Astrocyte (in vitro differentiated cells and primary cell): ENCODE measurements at places on chromosomes 2 and 18. TPM values are rescaled to one million over a fixed set of nuclear protein-coding genes. Genes with fewer than 3 reads are reported as not detected.

The IL36A gene
- not detected in 2 replicates for total RNA-seq

DNA sequence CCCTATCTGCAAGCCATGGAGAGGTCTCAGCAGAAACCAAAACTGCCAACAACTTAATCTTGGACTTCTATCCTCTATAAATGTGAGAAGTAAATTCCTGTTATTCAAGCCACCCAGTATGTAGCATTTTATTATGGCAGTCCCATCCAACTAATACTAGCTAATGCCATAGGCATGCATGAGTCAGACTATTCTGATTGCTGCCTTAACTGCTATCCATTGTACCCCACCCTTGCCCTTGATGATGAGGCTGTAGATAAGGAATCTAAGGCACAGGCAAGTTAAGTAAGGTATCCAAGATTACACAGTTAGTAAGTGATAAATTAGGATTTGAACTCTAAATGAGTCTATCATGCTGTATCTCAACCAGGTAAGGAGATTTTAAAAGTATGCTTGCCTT, 223.0 kb downstream of the UBE2E3 start:
- peak overlapping the region; percentile 44 for H3K27ac ChIP-seq
- H3K4me3 ChIP-seq = no peak overlapping the region
- DNase-seq = peak; percentile 90
- H3K27me3 ChIP-seq = no peaks in the 10 kb centered on the region
- H3K4me1 ChIP-seq = peaks cover 5% of the 10 kb centered on the region
- no peaks in the 10 kb centered on the region for H3K36me3 ChIP-seq

GRCh38 chr2:16615687-16616615, 49.7 kb downstream of the CYRIA start:
- no peak for DNase-seq
- no peaks in the 10 kb centered on the region for H3K27me3 ChIP-seq
- H3K4me1 ChIP-seq = peaks cover 11% of the 10 kb centered on the region
- no peaks in the 10 kb centered on the region for H3K36me3 ChIP-seq
- H3K27ac ChIP-seq = no peak overlapping the region

The GKN2 gene
- not detected in 2 replicates for total RNA-seq

The ATP6V1B1 gene
- not detected in 2 replicates for total RNA-seq

- H3K4me3 ChIP-seq = peak within 1 kb of the TSS; percentile 63
- H3K27me3 ChIP-seq = peaks cover 20% of the 10 kb centered on the region
- peak; percentile 14 for DNase-seq
- peaks cover 5% of the 10 kb centered on the region for H3K4me1 ChIP-seq
Measured at GRCh38 chr2:181656450-181657291, at the start of gene CERKL. Gene CERKL (minus strand): TSS chr2:181657105. CDS start chr2:181657006, 99 bp downstream.

DNA sequence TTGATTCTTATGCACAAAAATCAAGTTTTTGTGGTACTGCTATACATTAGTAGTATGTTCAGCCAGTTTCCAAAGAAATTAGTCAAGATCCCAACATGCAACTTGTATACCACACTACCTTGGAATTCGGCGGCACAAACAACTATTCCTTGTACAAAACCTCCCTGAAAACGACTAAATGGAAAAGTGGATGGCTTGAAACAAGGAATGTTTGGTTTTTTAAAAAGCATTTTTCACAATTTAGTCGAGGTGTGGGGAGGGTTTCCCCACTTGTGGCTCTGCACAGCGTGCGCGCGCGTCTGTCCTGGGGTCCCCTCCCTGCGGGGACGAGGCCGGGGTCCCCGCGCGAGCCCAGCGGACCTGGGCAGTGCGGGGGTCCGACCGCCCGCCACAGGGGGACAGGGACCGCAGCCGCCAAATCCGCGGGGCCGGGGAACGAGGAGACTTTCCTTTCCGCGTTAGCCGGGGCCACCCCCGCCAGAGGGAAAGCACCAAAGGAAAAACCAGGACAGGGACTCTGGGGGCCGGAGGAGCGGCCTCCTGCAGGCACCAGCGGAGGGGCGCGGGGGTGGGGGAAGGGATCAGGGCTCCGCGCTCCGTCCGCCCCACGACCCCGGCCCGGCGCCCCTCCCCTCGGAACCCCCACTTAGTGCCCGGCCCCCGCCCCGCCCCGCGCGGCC, 534 bp upstream of the SOCS6 start:
- no peaks in the 10 kb centered on the region for H3K27me3 ChIP-seq
- DNase-seq = no peak
- H3K36me3 ChIP-seq = no peaks in the 10 kb centered on the region
- peak overlapping the region; percentile 22 for H3K27ac ChIP-seq

- no peaks in the 10 kb centered on the region for H3K4me1 ChIP-seq
- no peak overlapping the region for H3K4me3 ChIP-seq
- H3K27me3 ChIP-seq = no peaks in the 10 kb centered on the region
- no peaks in the 10 kb centered on the region for H3K36me3 ChIP-seq
- H3K27ac ChIP-seq = no peak overlapping the region
Measured at GRCh38 chr2:45585267-45585861, 25.7 kb downstream of the SRBD1 start.

The COL6A3 gene
- 200 and 560 TPM in 2 replicates for total RNA-seq

GRCh38 chr2:120556911-120557310, 178.8 kb upstream of the GLI2 start:
- DNase-seq = no peak
- no peak overlapping the region for H3K4me3 ChIP-seq
- H3K27me3 ChIP-seq = peaks cover 18% of the 10 kb centered on the region

The NMUR1 gene
- not detected in 2 replicates for total RNA-seq

- H3K4me3 ChIP-seq = no peak overlapping the region
- H3K4me1 ChIP-seq = peaks cover 3% of the 10 kb centered on the region
- no peak for DNase-seq
- H3K27me3 ChIP-seq = peaks cover 27% of the 10 kb centered on the region
- no peak overlapping the region for H3K27ac ChIP-seq
Measured at GRCh38 chr18:79524181-79525078, 128.7 kb downstream of the NFATC1 start.

The RBKS gene
- 1.6 and 2.6 TPM in 2 replicates for total RNA-seq

- no peak overlapping the region for H3K27ac ChIP-seq
- H3K36me3 ChIP-seq = no peaks in the 10 kb centered on the region
- H3K4me3 ChIP-seq = no peak overlapping the region
- no peaks in the 10 kb centered on the region for H3K27me3 ChIP-seq
- H3K4me1 ChIP-seq = no peaks in the 10 kb centered on the region
Measured at GRCh38 chr18:44918142-44918476, 237.4 kb downstream of the SETBP1 start.

The CTLA4 gene
- not detected in 2 replicates for total RNA-seq

The LCT gene
- total RNA-seq = not detected in 2 replicates

DNA sequence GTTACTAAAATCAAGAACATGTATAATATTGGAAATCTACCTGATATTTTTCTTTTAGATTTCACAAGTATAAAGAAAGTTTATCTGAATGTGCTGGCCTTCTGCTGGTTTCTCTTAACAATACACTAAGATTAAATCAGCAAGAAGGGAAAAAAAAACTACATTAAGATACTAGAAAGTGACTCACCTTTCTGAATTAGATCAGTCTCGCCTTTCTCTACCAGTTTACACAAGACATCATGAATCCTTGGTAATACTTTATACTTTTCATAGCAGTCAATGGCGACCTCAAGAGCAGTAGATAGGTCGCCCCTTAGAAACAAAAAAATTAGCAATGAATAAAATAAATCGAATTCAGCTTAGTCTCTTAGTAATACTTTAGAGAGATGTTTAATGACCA, 61.2 kb downstream of the LRPPRC start:
- H3K4me3 ChIP-seq = no peak overlapping the region
- H3K4me1 ChIP-seq = no peaks in the 10 kb centered on the region
- DNase-seq = peak; percentile 56
- peaks cover 21% of the 10 kb centered on the region for H3K36me3 ChIP-seq
- no peak overlapping the region for H3K27ac ChIP-seq

The MTLN gene
- 20.3 and 22.2 TPM in 2 replicates for total RNA-seq

The ANTXR1 gene
- 67.8 and 71.7 TPM in 2 replicates for total RNA-seq

- no peak overlapping the region for H3K27ac ChIP-seq
- H3K4me1 ChIP-seq = no peaks in the 10 kb centered on the region
- peak; percentile 59 for DNase-seq
Measured at GRCh38 chr18:55743736-55744135, 155.7 kb upstream of the TCF4 start.

GRCh38 chr2:38671303-38671702, 5.4 kb downstream of the GALM start:
- no peaks in the 10 kb centered on the region for H3K27me3 ChIP-seq
- no peak overlapping the region for H3K4me3 ChIP-seq
- DNase-seq = no peak
- no peak overlapping the region for H3K27ac ChIP-seq
- peaks cover 3% of the 10 kb centered on the region for H3K4me1 ChIP-seq

DNA sequence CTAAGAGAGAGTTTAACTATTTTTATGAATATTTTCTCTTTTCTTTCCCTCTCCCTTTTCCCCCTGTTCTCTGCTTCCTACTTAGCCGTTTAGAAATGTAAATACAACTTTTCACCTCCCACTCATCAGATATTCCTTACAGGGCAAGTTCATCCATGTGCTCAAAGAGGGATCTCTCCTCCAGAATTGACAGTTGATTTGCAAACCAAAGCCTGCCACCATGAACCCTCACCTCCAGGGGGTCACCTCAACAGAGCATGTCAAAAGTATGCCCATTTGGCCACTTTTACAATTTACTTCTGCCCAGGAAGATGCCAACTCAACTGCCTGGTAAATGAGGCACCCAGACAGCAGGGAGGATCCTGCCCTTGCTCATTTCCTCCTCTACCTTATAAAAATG, 149.2 kb upstream of the GYPC start:
- no peaks in the 10 kb centered on the region for H3K27me3 ChIP-seq
- DNase-seq = no peak
- no peak overlapping the region for H3K4me3 ChIP-seq
- no peak overlapping the region for H3K27ac ChIP-seq
- H3K4me1 ChIP-seq = no peaks in the 10 kb centered on the region
- no peaks in the 10 kb centered on the region for H3K36me3 ChIP-seq

DNA sequence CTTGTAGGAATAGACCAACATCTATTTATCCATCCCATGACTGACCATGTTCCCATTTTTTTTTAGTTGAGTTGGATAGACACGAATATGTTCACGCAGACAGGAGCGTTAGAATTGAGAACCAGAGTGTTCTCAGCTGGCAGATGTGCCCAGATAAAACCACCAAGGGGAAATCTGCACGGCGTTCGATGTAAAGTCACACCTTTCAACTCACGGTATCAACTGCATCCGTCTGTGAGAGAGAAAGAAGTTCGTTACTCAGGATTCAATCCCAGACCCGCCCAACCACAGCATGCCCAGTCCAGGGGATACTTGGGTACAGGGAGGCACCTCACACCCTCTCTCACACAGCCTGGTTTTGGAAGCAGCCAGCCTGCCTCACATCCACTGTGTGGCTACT, 26.1 kb downstream of the MAL start:
- H3K4me1 ChIP-seq = peaks cover 4% of the 10 kb centered on the region
- no peak overlapping the region for H3K4me3 ChIP-seq
- H3K27ac ChIP-seq = no peak overlapping the region
- no peak for DNase-seq

GRCh38 chr18:26568926-26569665, 20.7 kb upstream of the KCTD1 start:
- no peak for DNase-seq
- no peaks in the 10 kb centered on the region for H3K27me3 ChIP-seq
- no peaks in the 10 kb centered on the region for H3K4me1 ChIP-seq
- no peak overlapping the region for H3K4me3 ChIP-seq
- H3K36me3 ChIP-seq = no peaks in the 10 kb centered on the region
- no peak overlapping the region for H3K27ac ChIP-seq

- no peak overlapping the region for H3K27ac ChIP-seq
- no peak overlapping the region for H3K4me3 ChIP-seq
- no peaks in the 10 kb centered on the region for H3K27me3 ChIP-seq
- no peak for DNase-seq
- no peaks in the 10 kb centered on the region for H3K4me1 ChIP-seq
Measured at GRCh38 chr18:44911773-44912172, 231.1 kb downstream of the SETBP1 start.

- no peaks in the 10 kb centered on the region for H3K27me3 ChIP-seq
- no peak overlapping the region for H3K4me3 ChIP-seq
- H3K4me1 ChIP-seq = no peaks in the 10 kb centered on the region
- no peaks in the 10 kb centered on the region for H3K36me3 ChIP-seq
- peak; percentile 69 for DNase-seq
Measured at GRCh38 chr2:144703852-144704708, 184.2 kb upstream of the ZEB2 start.

DNA sequence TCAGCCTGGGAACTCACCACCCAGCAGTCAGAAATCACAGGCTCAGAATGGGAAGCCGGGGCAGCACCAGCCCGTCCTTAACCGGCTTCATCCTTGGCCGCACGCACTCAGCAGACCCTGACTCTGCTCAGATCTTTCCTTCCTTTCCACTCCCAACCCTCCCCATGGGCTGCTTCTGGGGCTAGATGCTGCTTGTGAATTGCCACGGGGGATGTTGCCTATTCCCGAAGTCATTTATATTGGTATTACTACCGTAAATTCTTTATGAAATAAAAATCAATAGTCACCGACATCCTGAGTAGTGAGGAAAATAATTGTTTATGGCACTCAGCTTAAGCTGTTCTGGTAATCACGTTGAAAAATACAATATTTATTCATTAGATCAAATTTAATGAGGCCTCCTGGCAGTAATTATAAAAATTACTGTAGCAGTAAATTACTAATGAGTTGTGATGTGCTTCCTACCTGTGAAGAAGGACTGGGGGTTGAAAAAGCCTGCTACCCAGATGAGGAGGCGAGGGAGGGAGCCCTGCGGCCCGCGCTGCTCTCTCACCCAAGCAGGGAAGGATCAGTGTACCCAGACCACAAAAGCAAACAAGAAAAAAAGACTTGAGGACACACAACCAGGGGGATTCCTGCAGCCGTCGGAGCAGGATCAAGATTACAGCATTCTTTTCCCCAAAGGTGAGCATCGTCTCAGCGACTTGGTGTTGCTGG, 31.5 kb downstream of the CDCA7 start:
- H3K27ac ChIP-seq = no peak overlapping the region
- no peak overlapping the region for H3K4me3 ChIP-seq
- no peaks in the 10 kb centered on the region for H3K36me3 ChIP-seq
- no peak for DNase-seq
- H3K27me3 ChIP-seq = no peaks in the 10 kb centered on the region
- no peaks in the 10 kb centered on the region for H3K4me1 ChIP-seq
